ENCODE measurements at places on chromosomes 7 and 10.

- no peak for DNase-seq
Observed at GRCh38 chr7:21920936-21921335, 24.8 kb downstream of the CDCA7L start.

DNA sequence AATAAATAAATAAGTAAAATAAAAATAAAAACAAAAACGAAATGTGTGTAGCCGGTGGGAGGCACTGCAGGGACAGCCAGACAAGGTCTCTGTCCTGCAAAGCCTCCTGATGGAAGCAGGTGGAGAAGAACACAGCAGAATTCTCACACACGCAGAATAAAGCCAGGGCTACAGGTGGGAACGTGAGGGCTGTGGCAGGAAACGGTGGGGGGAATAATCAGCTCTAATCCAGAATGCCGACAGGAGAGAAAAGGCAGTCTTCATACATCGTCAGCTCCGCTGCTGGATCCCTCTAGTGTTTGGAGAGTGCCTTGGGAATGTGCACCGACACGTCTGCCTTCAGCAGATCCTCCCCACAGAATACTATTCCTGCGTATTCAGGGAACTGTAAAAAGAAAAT, 6.8 kb upstream of the SNX8 start:
- peak; percentile 53 for DNase-seq

DNA sequence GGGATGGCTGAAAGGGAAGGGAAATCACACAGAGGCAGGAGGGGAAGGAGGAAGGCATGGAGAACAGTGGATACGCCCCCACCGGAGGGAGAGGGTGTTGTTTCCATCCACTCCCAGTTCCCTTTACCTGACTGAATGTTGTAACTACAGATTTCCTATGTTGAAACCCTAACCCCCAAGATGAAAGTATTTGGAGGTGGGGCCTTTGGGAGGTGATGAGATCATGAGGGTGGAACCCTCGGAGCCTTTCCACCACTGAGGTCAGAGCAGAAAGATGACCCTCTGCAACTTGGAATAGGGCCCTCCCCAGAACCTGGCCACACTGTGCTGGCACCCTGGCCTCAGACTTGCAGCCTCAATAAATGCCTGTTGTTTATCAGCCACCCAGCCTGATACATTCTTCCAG, 48.6 kb upstream of the CNPY1 start:
- DNase-seq: no peak

DNA sequence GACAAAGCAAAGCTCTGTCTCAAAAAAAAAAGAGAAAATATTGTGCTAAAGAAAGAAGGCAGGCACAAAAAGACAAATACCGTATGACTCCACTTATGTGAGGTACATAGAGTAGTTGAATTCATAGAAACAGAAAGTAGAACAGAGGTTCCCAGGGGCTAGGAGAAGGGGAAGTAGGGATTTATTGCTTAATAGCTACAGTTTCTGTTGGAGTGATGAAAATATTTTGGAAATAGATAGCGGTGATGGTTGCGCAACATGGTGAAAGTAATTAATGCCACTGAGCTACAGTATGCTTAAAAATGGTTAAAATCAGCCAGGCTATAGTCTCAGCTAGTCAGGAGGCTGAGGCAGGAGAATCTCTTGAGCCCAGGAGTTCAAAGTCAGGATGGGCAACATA, 18.5 kb upstream of the NPFFR1 start:
- DNase-seq: peak; percentile 77

- no peak for DNase-seq
Observed at GRCh38 chr7:151793531-151793951, 83.4 kb downstream of the PRKAG2 start.

- DNase-seq: no peak
Observed at GRCh38 chr7:4108951-4109350, 573.1 kb upstream of the FOXK1 start.

DNA sequence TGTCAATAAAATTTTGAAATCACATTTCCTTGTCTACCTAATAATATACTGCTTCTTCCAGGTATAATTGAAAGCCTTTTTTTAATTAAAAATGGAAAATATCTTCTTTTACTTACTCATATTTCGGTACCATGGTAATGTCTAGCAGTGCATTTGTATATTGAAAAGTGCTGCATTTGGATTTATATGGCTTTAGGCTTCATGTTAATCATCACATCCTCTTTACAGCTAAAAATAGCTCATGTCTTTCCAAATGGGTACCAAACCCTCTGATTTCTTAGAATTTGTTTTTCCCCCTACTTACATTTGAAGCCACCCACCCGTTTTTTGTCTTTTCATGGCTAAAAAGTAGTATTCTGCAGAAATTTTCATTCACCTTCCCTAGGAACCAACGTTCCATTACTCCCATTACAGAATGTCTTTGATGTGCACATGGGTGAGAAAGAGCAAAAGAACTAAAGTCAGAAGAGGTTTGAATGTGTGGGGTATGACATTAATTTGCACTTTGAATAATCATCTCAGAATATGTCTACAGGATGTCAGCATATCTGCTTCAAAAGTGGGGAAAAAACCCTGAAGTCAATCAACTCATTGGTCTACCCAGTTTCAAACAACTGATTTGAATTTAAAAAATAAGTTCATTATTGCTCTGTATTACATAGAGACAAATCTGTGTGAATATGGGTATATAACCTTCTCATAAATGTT, 935.9 kb downstream of the GATA3 start:
- no peak for DNase-seq

- no peak for DNase-seq
Observed at GRCh38 chr7:114138587-114138986, 219.8 kb upstream of the PPP1R3A start.

DNA sequence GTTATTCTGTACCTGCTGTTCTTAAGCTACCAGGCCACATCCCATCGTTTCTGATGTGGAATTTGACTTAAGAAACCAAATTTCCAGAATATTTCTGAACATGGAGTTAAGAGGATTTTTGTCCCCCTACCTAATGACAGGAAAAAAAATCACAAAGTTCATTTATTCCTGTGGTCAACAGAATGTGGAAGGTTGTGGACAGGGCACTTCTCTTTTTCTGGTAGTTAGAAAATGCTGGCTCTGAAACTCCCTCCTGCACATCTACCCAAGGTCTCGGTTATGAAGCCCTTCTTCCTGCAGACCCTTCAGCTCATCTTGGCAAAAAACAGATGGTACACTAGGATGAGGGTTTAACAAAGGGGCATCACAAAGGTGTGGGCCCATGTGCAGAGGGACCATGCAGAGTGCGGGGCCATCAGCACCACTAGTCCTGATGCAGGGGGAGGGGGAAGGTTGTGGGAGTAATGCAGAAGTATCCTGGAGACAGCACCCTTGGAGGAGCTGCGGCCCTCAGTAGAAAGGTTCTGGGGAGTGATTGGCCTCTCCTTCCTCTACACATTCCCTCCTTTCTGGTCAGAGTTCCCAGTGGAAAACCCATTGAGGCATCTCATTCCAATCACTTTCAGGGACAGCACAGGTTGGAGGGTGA, 9.8 kb downstream of the ALOX5 start:
- DNase-seq: no peak

DNA sequence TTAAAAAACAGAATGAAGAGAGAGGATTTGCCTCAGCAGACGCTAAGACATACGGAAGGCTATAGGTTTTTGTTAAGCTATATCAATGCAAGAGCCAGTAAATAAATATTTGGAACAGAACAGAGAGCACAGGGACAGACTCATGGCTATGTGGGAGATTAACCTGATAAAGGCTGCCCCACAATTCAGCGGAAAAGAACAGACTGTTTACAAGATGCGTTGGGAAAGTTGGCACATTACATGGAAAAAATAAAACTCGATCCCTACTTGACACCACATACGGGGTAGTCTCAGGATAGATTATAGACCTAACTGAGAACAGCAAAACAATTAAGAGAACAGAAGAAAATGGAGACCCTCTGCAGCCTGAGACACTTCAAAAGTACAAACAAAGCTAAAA, 10.8 kb downstream of the KCNH2 start:
- DNase-seq: no peak
